Skeletal muscle cell (primary cell): ENCODE measurements at places on chromosomes 5 and 9.

- DNase-seq = no peak
Measured at GRCh38 chr5:56055859-56056258, 61.1 kb upstream of the IL6ST start.

- peak; percentile 67 for DNase-seq
Measured at GRCh38 chr9:133075925-133076630, 14.3 kb downstream of the CEL start.

GRCh38 chr5:135327429-135328127, 71.5 kb downstream of the MACROH2A1 start:
- no peak for DNase-seq

- no peak for DNase-seq
Measured at GRCh38 chr5:57172466-57173318, 1.2 kb upstream of the GPBP1 start.

DNA sequence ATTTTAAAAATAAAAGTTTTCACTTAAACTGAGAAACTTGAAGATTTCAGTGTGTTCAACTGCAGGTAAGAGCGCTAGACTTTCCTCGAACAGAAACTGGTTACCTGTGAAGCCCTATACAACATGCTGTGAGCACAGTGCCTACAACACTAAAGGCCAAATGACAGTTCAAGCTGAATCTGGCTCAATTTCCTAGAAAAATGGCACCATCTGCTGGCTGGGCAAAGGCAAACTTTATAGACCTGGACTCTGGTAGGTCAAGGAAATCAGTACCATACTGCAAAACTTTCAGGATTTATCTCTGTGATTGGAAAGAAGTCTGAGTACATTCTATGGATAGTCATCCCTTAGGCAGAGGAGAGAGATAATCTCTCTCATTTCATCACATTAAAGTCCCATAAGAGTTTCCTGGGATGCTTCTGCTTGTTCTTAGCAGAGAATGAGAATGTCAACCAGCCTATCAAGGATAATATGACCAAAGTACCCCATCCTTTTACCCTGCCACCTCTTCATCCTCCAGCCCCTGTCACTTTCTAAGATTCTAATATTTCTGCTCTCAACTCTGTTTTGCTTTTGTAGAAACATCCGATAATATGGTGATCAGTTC, 31.8 kb upstream of the FOXB2 start:
- peak; percentile 5 for DNase-seq

GRCh38 chr9:87115785-87116184, 168.5 kb upstream of the GAS1 start:
- no peak for DNase-seq

GRCh38 chr5:77774981-77775789, 954 bp downstream of the TBCA start:
- no peak for DNase-seq
